ENCODE measurements at places on chromosomes 6 and 20.
A peak's percentile ranks its signal among the peaks of the same experiment; 100 is the strongest.

DNA sequence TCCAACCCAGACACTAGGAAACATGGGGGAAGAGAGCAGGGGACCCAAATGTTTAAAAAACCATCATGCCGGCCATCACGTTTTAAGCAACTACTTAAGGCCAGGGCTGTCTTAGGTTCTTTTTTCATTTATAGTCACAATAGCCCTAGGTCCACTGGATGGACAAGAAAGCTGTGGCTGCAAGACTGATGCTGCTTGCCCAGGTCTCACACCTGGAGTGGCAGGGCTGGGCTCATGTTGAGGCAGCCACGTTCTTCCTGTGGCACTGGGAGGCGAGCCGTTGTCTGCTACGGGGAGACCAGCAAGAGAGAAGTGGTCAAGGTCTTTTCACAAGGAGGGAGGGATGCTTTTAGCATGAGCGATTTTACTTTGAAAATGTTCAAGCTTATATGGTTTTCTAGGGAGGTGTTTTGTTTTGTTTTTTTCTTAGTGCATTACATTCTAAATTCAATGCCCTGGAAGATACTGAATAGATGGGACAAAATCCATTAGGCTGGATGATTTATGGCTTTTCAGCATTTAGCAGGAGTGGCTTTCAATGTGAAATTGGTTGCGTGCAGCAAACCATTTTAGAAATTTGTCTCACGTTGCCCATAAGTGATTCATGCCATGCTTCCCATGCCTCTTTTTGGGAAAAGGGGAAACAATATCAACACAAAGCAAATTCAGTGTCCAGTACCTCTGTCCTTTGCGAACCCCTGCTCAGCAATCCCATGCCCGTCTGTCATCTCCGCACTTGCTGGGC is 106.6 kb upstream of the SNX9 start:
- DNase-seq = no peak

DNA sequence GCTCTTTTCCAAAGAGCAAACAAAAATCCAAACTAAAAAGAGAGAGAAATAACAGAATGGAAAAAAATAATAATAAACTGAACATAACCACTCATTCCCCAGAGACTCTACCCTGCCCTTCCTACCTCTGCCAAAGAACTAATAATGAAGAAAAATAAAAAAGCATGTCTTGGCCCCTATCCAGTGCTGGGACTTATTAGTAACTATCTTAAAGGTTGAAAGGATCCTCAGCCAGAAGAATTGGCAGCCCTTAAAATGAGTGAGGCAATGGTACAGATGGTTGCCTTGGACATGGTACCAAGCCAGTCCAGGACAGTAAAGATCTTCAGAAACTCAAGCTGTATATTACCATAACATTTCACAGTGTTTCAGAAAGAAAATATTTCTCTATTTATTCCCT is 279.3 kb downstream of the HACE1 start:
- no peak for DNase-seq

DNA sequence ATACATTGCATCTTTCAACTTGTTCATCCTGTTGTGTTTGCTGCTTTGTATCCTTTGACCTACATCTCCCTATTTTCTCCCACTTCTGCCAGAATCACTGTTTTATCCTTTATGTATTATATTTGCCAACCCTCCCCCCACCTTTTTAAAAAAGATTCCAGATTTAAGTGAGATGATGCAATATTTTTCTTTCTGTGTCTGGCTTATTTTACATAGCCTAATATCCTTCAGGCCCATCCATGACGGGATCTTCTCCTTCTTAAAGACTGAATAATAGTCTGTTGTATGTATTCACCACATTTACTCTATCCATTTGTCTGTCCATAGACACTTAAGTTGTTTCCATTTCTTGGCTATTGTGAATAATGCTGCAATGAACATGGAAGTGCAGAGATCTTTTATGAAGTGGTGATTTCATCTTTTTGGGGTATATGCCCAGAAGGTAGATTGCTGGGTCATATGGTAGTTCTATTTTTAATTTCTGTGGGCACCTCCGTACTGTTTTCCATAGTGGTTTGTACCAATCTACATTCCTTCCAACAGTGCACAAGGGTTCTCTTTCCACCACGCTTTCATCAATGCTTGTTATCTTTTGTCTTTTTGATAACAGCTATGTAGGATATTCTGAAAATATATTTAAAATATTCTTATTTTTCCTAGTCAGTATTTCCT is 181.0 kb downstream of the CDKAL1 start:
- no peak for DNase-seq

DNA sequence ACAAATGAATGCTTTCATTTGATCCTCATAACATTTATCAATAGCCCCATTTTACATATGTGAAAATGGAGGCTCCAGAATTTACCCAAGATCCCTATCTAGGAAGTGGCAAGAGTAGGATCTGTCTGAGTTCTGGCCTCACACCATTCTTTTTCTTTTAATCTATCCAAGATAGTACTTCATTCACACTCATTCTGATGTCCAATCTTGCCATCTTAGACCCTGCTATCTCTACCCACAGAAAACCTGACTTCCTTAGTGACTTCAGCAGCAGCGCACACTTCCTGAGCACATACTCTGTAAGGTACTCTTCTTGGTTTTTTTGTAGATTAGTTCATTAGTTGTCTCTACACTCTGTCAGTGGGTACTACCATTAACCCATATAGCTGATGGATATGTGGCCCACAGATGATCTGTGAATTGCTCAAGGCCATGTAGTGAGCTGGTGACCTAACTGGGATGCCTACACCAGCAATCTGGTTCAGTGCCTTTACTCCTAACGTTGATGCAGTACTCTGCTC is 36.3 kb downstream of the COX4I2 start:
- no peak for DNase-seq

DNA sequence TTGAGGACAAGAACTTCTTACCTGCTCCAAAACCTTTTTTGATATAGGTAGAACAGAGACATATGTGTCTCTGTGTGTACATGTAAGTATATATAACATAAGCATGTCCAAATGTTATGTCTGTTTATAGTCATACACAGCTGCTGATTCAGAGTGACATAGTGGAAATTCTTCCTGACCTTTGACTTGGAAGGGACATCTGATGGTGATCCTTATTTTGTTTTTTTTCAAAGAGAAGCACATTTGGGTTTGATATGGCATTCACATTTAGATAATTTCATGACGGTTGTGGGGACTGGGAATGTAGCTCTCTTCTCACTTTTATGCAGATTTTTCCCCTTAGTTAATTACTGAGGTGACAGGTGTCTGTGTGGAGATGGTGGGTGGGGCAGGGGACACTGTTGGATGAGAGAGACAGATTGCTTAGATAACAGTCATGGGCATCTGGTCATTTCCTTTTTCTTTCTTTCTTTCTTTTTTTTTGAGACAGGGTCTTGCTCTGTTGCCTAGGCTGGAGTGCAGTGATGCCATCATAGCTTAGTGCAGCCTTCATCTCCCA is 39.0 kb downstream of the FARS2 start:
- DNase-seq = peak; percentile 8

Data from NCI-H460 (cell line).